CD4-positive, alpha-beta T cell treated with Interleukin-17A for 1 hour (primary cell): ENCODE measurements at places on chromosomes 12 and 14.

- DNase-seq: no peak
Observed at GRCh38 chr12:1560704-1561103, 33.7 kb downstream of the FBXL14 start.

DNA sequence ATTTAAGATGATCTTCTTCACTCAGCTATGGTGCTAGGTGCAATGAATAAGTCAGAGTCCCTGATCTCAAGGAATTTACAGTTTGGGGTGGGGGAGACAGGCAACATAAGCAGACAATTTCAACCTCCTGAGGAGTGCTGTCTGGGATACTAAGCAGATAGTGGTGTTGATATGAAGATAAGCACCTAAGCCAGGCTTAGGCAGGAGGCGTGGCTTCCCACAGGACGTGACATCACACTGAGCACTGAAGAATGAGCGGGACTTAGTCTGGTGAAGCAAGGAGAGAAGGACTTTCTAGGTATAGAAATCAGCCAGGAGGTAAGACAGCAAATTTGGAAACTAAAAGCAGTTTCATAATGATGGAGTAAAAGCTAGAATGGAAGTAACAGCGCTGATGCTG, 6.8 kb downstream of the PRPH start:
- no peak for DNase-seq

GRCh38 chr12:29945904-29946303, 162.2 kb upstream of the TMTC1 start:
- no peak for DNase-seq

DNA sequence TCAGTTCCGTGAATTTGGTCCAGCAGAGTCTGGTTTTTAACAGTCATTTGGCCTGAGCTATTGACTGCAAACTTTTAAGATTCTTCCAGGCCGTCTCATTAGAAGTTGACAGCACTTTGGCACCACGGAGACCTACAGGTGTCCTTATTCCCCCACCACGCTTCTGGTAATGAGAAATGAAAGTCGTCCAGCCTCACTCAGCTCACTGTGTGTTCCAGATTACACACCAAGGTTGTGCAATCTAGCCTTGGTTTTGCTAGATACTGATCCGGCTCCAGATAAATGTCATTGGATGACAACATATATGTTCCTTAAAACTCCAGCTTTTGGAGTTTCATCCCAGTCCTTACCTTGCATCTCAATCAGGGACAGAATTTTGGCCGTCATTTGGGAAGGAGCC, 210.4 kb downstream of the CHST11 start:
- DNase-seq: no peak

- DNase-seq: no peak
Observed at GRCh38 chr12:6354495-6355393, 12.9 kb upstream of the TNFRSF1A start.

DNA sequence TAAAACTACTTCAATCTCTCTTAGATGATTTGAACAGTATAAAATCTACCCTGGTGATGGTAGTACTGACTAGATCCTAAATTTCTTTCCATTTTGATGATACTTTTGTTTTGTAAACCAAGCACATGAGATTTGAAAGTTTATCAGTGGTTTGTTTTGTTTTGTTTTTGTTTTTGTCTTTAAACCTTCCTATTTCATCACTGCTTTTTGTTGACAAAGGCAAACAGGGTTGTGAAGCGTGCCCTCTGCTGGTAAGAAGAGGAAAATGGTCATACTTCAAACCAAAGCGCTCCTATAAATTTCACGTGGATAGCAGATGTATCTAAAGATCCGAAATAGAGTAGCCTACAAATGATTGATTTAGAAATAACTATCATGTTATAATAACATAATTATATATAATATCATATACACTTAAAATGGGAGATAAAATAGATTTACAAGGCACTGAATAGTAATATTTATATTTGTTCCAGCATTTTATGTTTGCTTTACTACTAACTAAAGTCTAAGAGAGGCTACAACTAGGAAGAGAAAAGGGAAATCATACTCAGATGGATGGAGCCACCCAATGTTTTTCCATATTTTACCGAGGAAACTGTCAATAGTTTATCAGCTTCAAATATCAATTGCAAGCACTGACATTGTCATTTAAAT, 254.0 kb upstream of the USP15 start:
- DNase-seq: peak; percentile 32

- DNase-seq: no peak
Observed at GRCh38 chr12:100123316-100124095, 19.2 kb downstream of the BLTP3B start.

GRCh38 chr12:131074221-131075083, 120.7 kb downstream of the ADGRD1 start:
- no peak for DNase-seq

DNA sequence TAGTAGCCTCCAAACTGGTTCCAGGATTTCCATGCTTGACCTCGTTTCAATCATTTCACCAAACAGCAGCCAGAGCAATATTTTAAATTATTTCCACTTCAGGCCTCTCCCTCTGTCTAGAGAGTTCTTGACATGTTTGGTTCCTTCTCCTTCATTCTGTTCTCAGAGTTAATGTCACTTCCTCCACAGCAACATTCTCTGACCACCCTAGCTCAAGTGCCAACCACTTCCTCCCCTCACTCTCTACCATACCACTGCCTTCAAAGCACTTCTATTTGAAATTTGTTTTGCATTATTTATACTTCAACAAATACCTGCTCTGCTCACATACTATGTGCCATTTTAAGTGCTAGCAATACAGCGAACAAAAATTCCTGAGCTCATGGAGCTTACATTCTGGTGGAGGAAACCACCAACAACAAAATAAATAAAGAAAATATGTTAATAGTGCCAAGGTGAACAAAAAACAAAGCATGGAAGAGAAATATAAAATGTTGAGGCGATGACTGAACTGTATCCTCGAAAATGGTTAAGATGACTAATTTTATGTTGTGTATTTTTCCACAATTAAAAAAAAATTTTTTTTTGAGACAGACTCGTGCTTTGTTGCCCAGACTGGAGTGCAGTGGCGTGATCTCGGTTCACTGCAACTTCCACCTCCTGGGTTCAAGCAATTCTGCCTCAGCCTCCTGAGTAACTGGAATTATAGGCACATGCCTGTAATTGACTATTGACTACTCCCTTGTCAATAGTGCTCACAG, 17.3 kb downstream of the BAZ1A start:
- peak; percentile 58 for DNase-seq

- DNase-seq: no peak
Observed at GRCh38 chr12:52350021-52350620, 17.2 kb downstream of the KRT85 start.

DNA sequence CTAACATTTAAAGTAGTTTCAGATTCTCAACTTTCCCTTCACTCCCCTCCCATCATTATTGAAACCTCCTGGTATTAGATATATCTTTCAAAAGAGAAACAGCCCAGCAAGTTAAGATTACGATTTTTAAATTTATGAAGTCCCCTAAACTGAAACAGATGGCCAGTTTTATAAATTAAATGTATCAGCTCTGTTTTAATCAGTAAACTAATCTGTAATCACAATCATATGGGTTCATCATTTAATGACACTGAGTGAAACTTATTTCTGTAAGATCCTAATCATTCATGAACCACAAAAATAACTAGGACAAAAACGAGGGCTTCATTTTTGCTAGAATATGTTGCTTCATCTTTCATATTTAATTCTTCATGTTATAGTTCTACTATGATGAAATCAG, 137.8 kb downstream of the EPS8 start:
- DNase-seq: no peak
